Stimulated activated CD4-positive, alpha-beta T cell treated with anti-CD3 and anti-CD28 coated beads, Interleukin-15, amount 100 ng/mL, for 1 hour (primary cell): ENCODE measurements at places on chromosomes 2 and 18.

GRCh38 chr2:172046080-172046678, 39.1 kb upstream of the DLX1 start:
- no peak for DNase-seq

- no peak for DNase-seq
Measured at GRCh38 chr2:40654346-40654745, 202.5 kb upstream of the SLC8A1 start.

- DNase-seq = no peak
Measured at GRCh38 chr2:11242542-11243174, 87.4 kb downstream of the SLC66A3 start.

DNA sequence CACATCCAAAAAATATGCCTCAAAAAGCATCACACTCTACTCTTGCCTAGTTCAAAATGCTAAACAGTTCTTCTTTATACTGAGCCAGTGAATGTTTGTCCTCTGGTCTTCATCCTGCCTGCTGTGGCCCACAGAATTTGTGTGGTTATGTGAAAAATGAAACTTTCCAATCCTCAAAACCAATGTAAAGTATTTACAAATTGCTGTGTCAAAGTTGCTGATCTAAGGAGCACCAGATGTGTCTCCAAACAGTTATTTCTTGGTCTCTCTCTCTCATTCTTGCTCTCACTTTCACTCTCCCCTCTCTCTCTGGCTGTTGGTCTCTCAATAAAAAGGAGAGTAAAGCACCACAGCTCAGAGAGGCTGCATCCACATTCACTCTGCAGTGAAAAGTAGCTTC, 23.0 kb downstream of the EPHA4 start:
- no peak for DNase-seq

DNA sequence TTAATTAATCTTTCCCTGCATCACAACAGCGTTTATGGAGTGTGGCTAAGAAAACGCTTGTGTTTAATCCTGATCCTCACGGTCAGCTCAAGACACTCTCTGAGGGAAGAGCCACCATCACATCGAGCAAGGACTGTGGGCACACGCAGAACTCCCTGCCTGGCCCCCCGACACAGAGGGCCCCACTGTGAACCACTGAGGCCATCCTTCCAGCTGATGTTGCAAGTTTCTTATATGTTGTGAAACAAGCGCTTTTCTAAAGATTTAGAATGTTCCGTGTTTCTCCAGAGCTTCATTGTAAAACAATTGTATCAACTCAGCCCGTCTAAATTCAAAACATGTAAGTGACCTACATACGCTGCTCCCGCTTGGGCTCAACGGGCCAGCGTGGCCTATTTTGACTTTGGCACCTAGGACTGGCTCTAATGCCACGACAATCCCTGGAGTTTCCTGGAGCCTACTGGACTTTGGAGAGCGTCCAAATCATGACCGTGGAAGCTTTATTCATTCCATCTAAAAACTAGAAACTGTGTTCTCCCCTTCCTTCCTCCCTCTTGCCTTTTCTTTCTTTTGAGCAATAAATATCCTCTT, 34.9 kb downstream of the SERPINE2 start:
- DNase-seq = no peak

GRCh38 chr2:9406529-9407362, 16.6 kb downstream of the ITGB1BP1 start:
- DNase-seq = no peak

- no peak for DNase-seq
Measured at GRCh38 chr18:5317186-5317585, 21.7 kb upstream of the ZBTB14 start.

DNA sequence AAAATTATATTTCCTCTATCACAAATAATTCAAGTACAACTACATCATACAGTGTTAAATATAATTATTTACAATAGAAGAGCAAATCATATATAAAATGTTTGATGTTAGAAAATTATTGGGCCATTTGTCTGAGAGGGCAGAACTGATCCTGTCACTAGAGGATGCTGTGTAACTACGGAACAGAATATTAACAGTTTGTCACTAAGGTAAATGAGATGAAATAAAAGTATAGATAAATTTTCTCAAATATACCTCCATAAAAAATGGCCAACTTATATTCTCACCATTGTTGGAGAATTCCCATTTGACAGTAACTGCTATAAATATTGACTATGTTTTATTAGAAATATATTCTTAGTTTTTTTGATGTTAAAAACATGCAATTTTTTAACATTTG, 1067.4 kb upstream of the DDX18 start:
- DNase-seq = no peak

DNA sequence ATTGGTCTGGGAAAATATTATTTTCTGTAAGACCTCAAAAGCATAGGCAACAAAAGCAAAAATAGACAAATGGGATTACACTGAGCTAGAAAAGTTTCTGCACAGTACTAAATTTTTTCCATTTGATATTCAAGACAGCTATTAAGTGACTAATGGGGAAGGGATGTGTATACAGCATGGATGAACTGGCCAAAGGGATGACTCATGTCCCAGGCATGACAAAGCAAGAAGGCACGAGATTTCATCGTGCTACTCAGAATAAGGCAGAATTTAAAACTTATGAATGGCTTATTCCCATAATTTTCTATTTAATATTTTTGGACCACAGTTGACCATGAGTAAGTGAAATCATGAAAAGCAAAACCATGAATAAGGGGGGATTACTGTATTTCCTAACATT, 1250.1 kb upstream of the GYPC start:
- DNase-seq = no peak

DNA sequence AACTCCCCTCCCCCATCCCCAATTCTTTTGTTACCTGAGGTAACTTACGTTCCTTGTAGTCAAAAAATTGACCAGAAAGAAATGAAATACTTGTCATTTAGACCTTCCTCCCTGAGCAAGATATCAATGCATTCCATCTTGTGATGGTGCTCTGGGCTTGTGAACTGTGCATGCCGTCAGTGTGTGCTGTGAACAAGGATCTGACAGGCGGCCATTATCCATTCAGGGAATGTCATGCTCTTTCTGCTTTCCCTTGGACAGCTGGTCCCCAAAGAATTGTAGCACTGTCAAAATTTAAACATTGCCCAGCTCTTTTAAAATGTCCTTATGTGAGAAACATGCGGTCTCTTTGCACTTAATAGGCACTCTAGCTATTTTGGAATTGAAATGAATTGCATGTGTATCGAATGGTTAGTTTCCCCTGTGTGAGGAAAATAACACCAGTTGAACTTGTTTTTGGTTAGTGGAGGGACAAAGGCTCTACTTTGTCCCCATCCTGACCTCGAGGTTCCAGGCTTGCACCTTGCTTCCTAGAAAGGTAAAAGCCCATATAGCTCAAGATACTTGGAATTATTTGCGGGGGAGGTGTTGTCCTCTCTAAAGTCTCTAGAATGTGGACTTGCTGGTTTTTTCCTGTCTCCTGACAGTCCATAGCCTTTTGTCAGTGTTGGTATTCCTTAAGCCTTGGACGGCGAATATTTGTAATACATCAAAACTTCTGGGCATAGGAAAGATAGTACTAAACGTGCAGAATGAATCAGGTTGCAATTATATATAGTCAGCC, 350.9 kb downstream of the NUP35 start:
- DNase-seq = no peak

GRCh38 chr2:173077506-173078177, 2.0 kb downstream of the MAP3K20 start:
- DNase-seq = no peak

GRCh38 chr2:239917125-239917956, 107.8 kb downstream of the NDUFA10 start:
- DNase-seq = no peak

DNA sequence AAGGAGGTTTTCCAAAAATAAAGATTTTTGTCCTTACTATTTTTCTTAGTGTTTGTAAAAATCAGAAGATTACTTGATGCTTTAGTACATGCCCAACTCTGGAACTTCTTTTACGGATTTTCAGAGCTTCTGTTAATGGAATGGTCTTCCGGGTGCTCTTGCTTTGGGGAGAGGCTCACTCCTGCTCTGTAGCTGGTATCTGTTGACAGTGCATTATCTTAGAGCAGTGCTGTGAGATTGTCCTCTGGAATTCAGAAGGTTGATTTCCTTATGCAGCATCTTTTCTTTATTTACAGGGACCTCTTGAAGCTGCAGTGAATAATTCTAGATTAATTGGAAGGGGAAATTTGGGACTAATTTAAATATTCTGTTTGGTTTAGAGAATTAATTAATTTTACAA, 4.6 kb downstream of the MAPRE2 start:
- DNase-seq = no peak

DNA sequence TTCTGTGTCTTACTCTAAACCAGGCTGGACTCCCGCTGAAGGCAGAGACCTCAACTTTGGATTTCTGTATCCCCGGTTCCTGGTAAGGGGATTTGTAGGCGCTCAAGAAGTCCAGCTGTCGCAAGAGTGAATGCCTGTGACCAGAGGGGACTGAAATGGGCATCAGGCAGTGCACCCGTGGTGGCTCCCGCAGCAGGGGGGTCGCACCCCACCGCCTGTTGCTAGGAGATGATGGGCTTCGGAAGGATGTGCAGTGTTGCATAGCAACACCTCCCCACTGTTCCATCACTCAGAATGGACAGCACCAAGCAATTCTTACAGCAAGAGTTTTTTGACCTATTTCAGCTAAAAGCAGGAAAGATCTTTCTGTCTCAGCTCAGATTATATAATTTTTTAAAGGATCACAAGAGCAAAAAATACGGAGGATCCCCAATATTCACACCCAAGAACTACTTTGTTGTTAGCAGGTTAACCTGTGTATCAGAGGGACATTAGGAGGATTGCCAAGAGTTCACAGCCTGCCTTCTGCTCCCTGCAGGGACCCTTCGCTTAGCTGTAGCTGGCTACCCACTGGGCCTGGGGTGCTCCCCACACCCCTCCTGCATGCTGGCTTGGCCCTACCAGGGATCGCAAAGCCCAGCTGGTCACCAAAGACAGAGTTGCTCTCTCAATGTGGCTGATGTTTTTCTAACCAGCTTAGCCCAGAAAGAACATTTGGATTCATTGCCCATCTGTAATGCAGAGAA, 63.8 kb downstream of the SOWAHC start:
- DNase-seq = no peak

DNA sequence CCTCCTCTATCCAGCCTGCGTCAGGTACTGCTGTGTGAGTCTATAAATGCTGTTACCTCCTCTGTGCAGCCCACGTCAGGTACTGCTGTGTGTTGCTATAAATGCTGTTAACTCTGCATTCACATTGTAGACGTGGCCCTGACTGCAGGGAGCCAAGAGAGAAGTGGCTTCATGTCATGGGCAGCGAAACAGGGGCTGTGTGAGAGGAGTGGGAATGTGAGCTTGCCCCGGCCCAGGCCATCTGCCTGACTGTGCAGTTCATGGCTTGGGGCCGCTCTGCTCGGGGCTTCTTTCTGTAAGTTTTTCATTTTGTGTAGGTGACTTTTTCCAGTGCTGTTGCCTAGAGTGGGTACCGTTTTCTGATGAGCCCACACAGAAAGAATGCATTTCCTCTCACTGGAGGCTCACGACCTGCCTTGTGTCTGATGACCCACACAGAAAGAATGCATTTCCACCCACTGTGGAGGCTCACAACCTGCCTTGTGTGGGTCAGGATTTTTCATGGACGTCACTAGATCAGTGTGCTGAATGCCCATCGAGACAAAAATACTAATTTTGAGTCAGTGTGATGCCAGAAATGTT, 104.5 kb downstream of the SNTG2 start:
- no peak for DNase-seq

- no peak for DNase-seq
Measured at GRCh38 chr2:47269316-47270232, 114.5 kb upstream of the STPG4 start.

GRCh38 chr2:218444692-218445357, 25.9 kb downstream of the VIL1 start:
- no peak for DNase-seq

DNA sequence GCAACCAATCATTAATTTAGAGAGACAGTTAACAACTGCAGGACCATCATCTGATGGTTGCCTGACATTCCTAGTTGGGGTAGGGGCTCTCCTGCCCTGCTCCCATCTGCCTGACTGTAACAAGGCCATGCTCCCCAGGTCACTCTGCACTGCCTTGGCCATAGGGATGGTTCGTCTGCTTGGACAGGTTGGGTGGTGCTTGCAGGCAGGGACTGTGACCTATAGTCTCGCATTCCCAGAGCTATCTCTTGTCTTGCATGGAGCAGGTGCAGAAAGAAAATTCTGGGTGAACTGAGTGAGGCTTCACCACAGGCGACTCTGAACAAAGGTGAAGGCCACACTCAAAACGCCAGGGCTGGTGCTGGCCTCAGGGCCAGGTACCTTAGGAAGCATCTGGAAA, 64.7 kb downstream of the EMILIN2 start:
- no peak for DNase-seq

DNA sequence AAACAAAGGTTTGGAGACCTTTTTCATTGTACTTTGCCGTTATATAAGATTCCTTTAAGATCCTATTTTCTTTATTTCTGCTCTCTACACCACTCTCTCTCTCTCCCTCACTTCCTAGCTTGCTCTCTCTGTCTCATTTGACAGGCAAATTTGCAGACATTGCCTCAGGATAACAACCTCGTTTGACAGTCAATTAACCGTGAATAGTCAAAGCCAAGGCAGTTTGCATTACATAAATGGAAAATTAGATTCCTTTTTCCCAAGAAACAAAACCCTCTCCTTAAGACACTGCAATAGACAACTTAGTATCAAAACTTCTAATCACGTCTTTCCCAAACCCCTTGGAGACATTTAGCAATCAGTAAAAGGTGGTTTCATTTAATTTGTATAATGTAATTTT, 7.4 kb downstream of the SKOR2 start:
- no peak for DNase-seq

DNA sequence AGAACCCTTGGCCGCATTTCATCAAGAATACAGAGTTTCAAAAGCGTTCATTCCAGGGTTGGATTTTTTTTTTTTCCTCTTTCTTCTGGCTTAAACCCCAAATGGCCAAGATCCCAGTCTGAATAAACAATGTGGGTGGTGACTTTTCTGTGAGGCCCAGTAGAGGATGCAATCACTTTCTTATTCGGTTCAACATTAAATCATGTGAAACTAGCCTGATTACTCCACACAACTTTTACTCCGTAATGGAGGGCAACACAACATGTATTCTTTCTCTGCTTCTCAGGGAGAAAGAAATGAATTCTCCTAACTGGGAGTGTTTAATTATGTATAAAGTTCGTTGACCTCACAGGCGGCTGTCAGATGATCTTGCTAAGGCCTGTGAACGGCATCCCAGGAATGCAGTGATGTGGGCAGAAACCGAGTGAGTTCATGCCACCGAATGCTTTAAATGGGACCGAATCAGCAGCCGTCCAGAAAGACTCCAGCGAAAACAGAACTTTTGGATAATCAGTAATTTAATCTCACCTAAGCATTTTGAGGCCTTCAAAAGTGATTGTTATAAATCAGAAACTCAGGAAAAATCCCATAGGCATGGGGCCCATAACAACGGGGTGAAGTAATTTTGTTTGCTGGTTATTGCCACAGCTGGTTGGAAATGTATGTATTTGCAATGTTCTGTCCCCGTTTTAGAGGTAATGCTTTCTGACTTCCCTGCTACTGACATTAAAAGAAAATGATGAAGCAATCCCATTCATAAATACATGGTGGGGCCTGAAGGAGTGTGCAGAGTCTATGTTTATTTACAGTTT, 81.5 kb downstream of the BCL2 start:
- no peak for DNase-seq

GRCh38 chr2:144248350-144249034, 271.4 kb downstream of the ZEB2 start:
- DNase-seq = no peak
